ENCODE measurements at places on chromosomes 6 and 20.
A peak's percentile ranks its signal among the peaks of the same experiment; 100 is the strongest.

DNA sequence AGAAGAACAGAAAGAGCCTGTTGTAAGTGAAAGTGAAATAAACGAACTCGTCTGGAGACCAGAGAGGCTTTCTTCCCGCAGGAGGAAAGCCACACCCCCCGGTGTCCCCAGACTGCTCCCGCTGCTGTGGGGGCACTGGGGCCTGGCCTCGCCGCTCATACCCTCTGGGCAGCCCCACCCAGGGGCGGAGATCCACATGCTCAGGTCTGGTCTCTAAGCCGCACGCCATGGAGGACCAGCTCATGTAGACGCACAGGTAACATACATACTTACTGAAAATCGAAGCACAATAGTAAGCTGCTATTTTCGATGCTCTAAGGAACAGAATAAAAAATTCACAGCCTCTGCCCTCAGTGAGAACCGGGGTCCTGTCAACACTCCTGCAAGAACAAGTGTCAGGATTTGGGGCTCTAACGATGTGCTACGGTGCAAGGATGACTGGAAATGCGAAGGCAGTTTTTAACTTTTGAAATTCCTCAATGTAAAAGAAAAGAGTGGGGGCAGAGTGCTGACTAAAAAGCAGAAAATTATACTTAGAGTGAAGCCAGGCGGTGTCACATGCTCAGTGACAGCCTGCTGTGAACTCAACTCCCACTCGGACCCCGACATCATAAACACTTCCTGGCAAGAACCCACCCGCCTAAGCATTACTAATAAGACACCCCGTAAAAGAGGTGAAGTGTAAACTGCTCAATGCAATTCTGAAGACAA, 110.5 kb downstream of the IRF4 start:
- no peak for DNase-seq

DNA sequence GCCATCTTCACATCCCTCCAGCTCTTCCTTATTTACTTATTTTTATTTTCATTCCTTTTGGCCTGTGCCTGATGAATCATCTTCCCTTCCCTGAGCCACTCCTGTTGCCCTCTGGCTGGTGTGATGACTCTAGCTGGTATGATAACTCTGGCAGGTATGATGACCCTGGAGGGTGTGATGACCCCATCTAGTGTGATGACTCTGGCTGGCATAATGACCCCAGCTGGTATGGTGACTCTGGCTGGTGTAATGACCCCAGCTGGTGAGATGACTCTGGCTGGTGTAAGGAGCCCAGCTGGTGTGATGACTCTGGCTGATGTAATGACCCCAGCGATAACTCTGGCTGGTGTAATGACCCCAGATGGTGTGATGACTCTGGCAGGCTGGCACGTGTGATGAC, 426.8 kb downstream of the QKI start:
- no peak for DNase-seq

DNA sequence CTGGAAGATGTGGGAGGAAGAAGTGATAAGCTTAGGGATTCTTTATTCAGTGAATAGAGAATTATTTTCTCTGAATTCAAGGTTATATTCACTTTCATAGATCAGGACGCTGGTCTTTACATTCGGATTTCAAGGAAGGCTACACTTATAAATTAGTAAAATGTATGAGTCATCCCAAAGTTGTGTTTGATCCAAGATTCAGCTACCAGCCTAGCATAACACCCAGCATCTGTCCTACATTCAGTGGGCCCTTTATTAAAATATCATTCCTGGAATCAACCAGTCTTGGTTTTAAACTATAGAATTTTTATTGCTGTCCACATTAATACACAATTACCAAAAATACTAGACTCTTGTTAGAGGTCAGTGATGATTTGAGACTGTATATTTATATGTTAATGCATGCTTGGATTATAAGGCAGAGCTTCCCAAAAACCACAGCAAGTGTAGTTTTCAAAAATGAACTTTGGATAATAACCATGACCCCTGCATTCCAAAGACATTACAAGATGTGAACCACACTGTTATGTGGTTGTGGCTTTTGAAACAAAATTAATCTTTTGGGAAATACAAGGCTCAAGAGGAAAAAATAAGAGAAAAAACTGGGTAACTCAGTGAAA, 210.7 kb upstream of the CNR1 start:
- peak; percentile 51 for DNase-seq

DNA sequence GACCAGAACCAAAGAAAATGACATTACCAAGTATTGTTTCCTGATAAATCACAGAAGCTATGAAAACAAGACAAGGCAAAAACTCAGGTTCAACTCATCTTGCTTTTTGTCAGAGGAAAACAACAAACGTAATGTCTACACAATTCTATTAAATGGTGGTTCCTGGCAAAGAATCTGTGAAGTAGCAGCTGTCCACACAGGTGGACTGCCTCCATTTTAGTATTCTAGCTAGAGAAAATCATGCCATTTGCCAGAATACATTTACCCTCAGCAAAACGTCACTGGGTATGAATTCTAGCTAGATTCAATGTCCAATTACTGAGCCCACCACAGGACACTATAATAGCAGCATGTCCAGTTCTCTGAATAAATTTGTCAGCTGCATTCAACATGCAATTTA, 125.4 kb downstream of the ADGRB3 start:
- no peak for DNase-seq

GRCh38 chr6:32603888-32604287, 14.2 kb upstream of the HLA-DRB1 start:
- no peak for DNase-seq

- no peak for DNase-seq
Observed at GRCh38 chr20:37518606-37519507, 2.2 kb upstream of the NNAT start.

DNA sequence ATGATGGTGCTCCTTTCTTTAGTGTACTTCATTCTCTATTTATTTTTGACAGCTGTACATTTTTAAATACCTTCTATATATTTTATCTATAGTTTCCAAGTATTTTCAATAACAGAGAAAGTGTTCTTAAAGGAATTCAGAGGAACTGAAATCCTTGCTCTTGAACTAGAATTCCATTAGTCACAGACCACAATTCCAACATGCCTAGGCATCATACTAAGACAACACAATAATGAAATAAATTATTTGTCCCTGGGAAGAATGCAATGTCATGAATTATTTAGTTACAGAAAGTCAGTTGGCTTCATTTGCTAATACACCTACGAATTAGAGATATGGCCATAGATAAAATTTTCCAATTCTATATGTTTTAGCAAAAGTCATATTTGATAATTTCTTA, 671.2 kb downstream of the EPHA7 start:
- no peak for DNase-seq

DNA sequence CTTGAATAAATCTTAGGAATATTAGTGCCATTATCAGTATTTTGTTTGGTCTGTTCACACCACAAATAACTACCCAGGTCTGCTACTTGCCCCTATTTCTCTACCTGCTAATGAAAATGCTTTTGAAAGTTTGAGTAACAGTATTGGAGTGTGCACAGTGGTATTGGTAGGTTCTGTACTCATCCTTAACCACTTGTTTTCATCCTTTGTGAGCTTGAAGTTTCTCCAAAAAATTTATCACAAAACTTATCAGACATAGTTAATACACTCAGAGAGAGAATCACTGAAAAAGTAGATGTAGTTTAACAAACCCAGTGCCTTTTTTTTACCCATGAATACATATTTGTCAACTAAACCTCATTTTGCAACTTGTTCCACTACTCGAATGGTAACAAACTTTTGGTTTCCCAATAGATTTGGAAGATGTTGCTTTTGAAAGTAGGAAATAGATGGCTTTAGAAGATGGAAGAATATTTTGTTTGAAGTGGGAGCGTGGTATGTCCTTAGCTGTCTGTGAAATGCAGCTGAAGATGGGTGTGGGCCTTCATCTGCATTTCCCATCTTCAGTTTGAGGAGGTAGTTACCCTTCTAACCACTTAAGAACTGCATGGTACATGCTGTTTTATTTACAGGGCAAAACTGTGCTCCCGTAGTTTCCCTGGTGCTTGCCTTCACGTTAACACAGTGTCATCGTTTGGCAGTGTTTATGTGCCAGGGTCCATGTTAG, 9.0 kb downstream of the PTPN1 start:
- DNase-seq, result no peak

GRCh38 chr6:153231048-153231646, 100.1 kb upstream of the RGS17 start:
- DNase-seq, result peak; percentile 28

GRCh38 chr20:50126662-50127061, 13.7 kb upstream of the UBE2V1 start:
- no peak for DNase-seq

DNA sequence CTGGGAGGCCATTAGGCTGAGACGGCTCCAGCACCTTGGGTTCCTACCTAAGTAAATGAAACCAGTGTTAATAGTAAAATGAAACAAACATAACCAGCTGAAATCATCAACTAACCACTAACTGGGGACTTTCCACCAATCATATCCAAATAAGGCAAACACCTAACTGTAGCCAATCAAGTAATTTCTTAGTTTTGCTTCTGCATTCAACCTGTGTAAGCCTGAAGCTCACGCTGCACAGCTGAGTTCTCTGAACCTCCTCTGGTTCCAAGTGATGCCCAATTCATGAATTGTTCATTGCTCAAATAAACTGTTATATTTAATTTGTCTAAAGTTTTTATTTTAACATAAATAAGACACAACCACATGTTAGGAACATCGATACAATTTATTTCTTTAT, 22.5 kb downstream of the KLHL32 start:
- no peak for DNase-seq

DNA sequence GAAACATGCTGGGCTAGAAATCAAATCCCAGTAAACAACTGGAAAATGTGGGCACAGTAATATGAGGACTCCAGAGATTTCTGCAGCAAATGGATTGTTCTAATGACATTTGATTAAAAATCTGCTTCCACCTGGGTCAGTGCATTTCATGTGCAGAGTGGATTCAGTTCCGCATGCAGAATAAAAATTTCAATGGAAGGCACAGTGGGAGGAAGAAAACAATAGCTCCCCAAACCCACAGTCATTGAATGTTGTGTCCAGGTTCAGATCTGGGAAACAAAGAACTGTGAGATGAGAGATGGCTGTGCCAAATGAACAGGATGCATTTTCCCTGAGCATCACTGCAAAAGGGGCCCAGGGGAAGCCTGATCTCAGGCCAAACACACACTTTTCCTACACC, 403.1 kb downstream of the BTBD9 start:
- DNase-seq, result no peak

- DNase-seq, result no peak
Observed at GRCh38 chr20:31638317-31638716, 605 bp downstream of the COX4I2 start.

DNA sequence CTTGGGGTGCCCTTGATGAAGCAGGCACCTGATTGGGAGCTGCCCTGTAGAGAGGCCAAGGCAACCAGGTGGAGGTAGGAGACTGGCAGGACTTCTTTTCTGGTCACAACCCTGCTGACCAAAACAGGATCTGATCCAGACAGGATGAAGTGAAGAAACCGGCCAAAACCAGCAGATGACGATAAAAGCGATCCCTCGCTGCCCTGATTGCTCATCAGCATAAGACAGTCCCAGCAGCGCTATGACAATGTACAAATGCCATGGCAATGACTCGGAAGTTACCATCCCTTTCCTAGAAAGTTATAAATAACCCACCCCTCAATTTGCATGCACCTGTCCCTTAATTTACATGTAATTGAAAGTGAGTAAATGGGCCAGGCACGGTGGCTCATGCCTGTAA, 88.4 kb upstream of the PDE10A start:
- DNase-seq, result no peak

- DNase-seq, result peak; percentile 94
Observed at GRCh38 chr6:39881851-39882530, 52.3 kb downstream of the MOCS1 start.

DNA sequence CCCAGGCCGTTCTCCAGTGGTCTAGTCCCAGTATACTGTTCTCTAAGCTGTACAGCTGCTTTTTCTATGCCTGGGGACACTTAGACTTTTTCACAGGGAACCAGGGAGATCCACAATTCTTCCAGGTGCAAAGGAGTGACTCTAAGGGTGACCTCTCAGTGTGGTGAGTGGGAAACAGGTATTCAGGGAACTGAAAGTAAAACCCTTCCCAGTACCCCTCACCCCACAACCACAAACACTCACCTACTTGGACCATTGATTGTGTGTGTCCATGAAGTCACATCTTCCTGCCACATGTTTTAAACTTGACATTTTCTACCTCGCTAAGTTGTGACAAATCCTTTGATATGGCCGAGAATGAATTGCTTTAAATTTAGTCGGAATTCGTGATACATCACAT, 183.6 kb downstream of the CLIC5 start:
- DNase-seq, result no peak

GRCh38 chr6:168309997-168310396, 9.6 kb downstream of the DACT2 start:
- DNase-seq, result no peak

DNA sequence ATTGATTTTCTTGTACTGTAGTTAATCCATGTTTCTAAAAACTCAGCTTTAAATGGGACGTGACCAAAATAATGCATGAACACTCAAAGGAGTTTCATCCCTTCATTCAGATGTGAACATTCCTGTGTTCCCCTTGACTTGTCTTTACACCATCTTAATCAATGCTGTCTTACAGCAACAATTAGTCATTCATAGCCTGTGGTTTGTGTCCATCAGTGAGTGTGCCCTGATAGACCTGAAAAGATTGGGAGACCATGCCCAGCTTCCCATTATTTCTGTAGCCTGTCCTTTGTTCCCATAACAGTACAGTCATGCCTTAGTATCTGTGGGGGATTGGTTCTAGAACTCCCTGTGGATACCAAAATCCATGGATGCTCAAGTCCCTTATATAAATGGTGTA, 23.9 kb downstream of the NT5E start:
- no peak for DNase-seq

GRCh38 chr6:141388666-141389065, 744.1 kb upstream of the GJE1 start:
- DNase-seq, result no peak

DNA sequence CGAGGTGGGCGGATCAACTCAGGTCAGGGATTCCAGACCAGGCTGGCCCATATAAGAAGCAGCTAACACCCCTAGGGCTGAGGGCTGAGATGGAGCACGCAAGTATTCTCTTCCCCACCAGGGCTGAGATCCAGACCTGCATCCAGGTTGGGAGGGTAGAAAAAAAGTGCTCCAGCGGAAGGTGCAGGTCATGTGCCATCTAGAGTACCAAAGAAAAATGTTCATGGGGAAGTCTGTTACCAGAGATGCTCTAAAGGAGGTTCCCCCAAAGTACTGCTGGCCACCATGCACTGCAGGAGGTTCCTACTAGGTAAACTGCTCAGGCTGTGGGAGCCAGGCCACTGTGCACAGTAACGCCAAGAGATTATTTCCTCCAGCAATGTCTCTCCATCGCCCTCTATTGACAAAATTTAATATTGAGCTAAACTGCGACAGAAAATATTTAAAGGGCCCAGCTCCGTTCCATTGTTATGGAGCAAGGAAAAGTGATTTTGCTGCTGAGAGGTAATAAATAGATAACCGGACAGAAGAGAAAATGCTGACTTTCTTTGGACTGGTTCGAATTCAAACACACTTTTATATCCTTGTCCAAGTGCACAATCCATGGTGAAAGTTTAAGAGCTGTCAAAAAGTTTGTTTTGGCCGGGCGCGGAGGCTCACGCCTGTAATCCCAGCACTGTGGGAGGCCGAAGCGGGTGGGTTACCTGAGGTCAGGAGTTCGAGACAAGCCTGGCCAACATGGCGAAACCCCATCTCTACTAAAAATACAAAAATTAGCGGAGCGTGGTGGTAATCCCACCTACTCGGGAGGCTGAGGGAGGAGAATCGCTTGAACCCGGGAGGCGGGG, 159.9 kb downstream of the OR2B2 start:
- DNase-seq, result peak; percentile 81
